ENCODE measurements at places on chromosomes 7 and 10.

DNA sequence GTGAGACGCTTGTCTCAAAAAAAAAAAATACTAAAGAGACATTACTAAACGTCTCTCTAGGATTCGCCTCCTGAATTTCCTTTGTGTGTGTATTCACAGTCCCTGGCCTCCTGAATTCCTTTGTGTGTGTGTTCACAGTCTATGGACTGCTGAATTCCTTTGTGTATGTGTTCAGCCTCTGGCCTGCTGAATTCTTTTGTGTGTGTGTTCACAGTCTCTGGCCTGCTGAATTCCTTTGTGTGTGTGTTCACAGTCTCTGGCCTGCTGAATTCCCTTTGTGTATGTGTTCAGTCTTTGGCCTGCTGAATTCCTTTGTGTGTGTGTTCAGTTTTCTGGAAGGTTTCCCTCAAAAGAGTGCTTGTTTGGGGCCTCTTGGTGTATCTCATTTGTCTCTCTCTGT lies 8.2 kb downstream of the BMS1 start:
- DNase-seq: no peak

DNA sequence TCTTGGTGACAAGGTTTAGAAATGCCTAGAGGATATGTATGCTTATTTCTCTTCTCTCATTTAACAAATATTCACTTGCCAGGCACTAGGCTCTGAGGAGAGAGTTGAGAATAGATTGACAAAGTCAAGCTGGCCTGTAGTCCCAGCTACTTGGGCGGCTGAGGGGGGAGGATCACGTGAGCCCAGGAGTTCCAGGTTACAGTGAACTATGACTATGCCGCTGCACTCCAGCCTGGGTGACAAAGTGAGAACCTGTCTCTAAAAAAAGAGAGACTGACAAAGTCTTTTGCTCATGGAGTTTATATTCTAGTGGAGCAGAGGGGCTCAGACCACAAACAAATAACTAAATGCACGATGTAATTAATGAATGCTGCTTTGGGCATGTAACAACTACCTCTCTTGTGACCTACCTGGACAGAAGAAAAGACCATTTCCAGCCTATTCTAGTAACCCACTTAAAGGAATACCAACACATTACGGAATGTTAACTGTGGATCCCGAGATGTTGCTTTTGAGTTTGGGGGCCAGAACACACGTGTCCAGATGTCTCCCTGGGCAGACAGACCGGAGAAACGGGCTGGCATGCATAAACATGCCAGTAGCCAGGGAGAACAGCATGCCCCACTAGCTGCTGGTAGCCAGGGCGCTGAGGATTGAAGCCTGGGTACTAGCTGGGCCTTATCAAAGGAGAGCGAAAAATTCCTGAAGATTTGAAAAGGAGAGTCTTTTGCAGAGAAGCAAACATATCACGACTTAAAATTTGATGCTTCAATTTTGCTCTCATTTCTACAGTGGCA lies 2.6 kb upstream of the BMPR1A start:
- no peak for DNase-seq

GRCh38 chr7:82183634-82184033 lies 259.9 kb downstream of the CACNA2D1 start:
- no peak for DNase-seq

- DNase-seq: no peak
These were observed 51.8 kb downstream of the ANLN start for GRCh38 chr7:36441344-36442022.

- no peak for DNase-seq
These were observed 3.0 kb downstream of the TBX20 start for GRCh38 chr7:35250941-35251340.

DNA sequence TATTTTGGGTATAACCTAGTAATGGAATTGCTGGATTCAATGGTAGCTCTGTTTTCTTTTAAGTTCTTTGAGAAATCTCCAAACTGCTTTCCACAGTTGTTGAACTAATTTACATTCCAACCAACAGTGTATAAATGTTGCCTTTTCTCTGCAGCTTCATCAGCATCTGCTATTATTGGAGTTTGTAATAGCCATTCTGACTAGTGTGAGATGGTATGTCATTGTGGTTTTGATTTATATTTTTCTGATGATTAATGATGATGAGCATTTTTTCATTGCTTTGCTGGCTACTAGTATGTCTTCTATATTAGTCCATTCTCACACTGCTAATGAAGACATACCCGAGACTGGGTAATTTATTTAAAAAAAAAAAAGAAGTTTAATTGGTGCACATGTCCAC lies 248.6 kb upstream of the MAGI2 start:
- no peak for DNase-seq

- DNase-seq: no peak
These were observed 124.7 kb downstream of the GRM3 start for GRCh38 chr7:86768394-86768793.

GRCh38 chr7:18320971-18321567 lies 174.5 kb upstream of the HDAC9 start:
- DNase-seq: peak; percentile 39

DNA sequence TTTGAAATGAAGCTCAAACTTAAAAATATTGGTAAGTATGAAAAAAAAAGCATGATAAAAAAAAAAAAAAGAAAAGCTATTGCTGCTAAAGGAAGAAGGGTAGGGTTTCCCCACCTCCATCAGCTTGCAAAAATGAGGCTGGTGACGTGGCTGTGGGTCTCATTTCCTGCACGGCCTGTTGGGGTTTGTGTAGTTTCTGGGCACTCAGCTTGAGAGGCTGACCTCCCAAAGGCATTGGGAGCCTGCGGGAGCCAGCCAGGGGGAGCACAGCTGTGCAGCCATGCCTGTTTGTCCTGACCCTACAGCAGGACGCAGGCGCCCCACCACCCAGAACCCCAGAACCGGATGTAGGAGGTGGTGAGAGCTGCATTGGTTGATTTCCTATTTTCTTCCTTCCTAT lies 48.8 kb upstream of the CARD11 start:
- DNase-seq: no peak

DNA sequence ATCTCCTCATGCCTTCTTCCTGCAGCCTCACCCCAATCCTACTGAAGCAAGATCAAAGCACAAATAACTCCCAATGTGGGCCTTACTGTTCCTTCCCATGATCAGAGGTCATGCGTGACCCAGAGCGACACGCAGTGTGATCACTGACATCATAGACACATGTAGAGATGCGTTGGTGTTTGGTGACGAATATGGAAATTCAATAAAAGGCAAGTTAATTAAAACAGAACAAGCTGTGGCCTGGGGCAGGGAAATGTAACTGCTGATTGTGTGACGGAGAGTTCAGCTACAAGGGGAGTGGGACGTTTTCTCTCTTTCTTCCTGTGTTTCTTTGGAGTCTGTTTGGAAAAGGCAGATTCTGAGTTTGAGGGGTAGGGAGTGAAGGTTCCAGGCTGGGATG lies 34.8 kb upstream of the CARD11 start:
- no peak for DNase-seq

Data from fibroblast of the conjunctiva (primary cell).